ENCODE measurements at places on chromosomes 4 and X. TPM values are rescaled to one million over a fixed set of nuclear protein-coding genes. Genes with fewer than 3 reads are reported as not detected.

Gene FREM3
- not detected for total RNA-seq

Gene CXXC4
- not detected for total RNA-seq

Gene PTTG2
- not detected for total RNA-seq

Gene CCKAR
- not detected for total RNA-seq

Gene ARHGAP36
- not detected for total RNA-seq

- no peak for DNase-seq
Measured at GRCh38 chr4:2484993-2485392, 16.1 kb downstream of the RNF4 start.

DNA sequence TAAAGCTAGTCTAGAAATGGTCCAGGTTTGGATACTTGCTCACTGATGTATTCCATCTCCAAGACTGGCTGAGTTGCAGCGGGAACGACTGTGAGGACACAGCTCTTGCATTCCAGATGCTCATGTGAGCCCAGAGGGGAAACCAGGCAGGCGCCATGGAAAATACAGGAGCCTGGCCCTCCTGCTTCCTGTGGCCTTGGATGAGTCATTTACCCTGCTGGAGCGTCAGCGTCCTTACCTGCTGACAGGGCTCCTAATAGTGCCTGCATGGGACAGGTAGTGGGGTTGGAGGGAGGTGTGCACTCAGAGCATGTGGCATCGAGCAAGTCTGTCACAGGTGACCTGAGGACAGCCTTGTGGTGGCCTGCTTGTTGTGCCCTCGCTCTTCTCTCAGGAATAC is 69.4 kb downstream of the NSG1 start:
- DNase-seq: peak; percentile 33

- DNase-seq: no peak
Measured at GRCh38 chr4:66639361-66639760, 905.9 kb downstream of the CENPC start.

DNA sequence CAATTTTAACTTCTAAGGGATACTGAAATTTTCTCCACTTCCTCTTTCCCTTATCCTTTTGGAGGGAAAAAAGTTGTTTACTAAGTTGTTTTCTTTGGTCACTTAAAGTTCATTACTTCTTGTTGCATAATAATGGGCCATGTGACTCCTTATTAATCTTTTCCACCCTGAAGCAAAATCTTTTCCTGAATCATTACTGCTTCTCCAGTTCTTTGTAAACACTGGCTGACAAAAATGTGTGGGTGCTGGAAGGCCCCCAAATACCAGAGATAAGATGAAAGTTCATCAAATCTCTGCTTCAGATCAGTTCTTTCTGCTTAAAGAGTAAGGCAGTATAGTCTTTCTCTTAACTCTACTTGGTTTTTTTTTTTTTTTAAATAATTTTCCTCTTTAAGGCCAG is 108.9 kb upstream of the NHS start:
- DNase-seq: no peak

- DNase-seq: peak; percentile 65
Measured at GRCh38 chrX:71532078-71532752, 689 bp upstream of the OGT start.

GRCh38 chr4:22695917-22696316 is 3.2 kb downstream of the GBA3 start:
- DNase-seq: no peak

- no peak for DNase-seq
Measured at GRCh38 chrX:15679246-15679645, 14.6 kb upstream of the CLTRN start.

DNA sequence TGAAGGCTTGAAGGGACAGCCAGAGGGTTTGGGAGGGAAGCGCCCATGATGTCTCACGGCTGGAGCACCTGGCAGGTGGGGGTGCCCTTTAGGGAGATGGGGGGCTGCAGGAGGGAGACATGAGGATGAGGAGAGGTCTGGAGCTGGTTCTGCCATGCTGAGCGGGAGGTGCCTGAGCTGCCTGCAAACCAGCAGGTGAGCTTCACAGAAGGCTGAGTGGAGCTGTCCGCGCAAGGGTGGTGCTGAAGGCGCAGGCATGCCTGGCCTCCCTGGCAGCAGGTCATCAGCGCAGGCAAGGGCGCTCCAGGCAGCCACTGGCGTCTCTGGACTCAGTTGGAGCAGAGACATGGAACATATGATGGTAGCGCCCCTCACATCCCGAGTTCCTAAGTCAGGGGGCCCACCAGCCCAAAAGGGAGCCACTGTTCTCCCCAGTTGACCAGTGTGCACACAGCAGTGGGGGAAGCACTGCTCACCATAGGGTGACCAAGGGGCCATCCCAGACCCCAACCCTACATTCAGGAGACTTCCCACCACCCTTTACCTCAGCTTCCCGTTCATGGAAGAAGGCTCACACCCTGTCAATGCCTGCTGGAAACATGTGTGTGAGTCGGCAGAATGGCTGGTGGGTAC is 25.8 kb downstream of the ADRA2C start:
- DNase-seq: peak; percentile 2

DNA sequence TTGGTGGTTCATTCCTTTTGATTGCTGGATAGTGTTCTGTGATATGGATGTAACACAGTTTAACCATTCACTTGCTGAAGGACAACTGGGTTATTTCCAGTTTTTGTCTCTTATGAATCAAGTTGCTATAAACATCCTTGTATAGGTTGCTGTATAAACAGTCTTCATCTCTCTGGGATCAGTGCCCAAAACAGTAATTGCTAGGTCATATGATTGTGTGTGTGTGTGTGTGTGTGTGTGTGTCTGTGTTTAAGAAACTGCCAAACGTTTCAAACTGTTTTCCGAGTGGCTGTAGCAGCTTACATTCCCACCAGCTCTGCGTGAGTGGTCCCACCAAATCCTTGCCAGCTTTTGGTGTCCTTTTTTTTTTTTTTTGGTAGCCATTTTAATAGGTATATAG is 60.4 kb downstream of the F11 start:
- DNase-seq: no peak

- no peak for DNase-seq
Measured at GRCh38 chrX:16785247-16786138, 773 bp upstream of the TXLNG start.

DNA sequence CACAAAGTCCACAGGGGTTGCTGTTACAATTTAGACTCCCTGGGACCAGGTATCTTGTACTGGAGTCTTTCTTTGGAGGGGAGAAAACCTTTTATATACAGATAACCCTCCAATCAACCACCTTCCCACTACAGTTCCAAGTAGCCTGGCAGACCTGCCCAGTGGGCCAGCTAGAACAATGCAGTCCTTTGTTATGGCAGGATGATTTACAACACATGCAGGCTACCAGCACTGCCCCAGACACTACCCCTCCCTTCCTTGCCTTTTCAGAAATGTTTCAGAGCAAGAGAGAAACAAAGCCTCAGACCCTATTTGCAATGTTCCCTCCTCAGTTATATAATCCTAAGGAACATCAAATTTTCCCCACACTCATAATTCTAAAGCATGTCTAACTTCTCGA is 11.1 kb downstream of the RASL11B start:
- no peak for DNase-seq

- no peak for DNase-seq
Measured at GRCh38 chr4:84907145-84907544, 59.3 kb downstream of the WDFY3 start.

DNA sequence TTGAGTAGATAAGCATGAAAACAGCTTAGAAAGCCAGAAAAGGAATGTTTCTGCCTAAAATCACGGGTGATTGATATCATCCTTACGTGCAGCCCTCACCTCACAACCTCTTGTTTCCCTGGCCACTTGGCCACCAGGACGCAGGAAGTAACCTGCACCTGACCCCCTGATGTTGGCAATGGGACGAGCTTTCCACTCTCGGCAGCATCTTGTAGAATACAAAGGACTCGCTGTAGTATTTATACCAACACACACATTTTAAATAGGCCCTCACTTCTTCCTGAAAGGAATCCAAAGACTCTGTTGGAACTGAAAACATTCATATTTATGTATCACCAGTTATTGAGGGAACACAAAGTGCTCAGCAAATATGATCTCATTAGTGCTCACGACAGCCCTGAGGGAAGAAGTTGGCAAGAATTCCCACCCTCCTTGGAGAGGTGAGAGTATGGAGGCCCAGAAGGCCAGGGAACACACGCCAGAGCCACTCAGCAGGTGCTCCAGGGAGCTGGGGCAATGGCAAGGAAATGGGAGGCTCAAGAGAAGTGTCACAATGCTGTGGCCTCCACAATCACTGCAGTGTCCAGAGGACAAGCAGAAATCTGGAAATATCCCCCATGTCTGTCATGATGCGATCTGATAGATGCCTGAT is 103.3 kb upstream of the KIT start:
- no peak for DNase-seq

Data from HFFc6 (cell line).